ENCODE measurements at places on chromosomes 1 and 21.

GRCh38 chr1:66725885-66726665 lies 26.2 kb upstream of the DYNLT5 start:
- peak; percentile 45 for DNase-seq

- DNase-seq: no peak
Observed at GRCh38 chr1:36793452-36793851, 240.9 kb downstream of the GRIK3 start.

GRCh38 chr1:160367516-160367900 lies 637 bp downstream of the NHLH1 start:
- DNase-seq: no peak

GRCh38 chr1:92441316-92441696 lies 45.4 kb downstream of the GFI1 start:
- DNase-seq: no peak

DNA sequence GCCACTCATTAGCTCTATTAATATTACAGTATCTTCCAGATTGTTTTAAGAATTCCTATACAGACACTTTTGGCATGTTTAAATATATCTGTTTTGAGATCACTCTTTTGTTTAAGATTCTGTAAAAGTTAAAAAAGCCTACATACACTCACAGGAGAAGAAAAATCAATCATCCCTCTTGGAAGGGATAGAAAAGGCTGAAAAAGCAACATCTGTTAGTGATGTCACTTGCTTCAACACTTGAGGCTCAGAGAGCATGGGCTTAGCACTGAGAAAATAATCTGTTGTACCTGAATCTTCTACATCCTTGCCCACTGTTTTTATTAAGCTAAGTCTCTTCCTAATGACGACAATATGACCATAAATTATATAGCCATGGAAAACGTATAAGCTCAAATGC lies 127.0 kb downstream of the ZP4 start:
- no peak for DNase-seq

GRCh38 chr1:20029178-20029912 lies 40.6 kb upstream of the PLA2G5 start:
- no peak for DNase-seq

GRCh38 chr1:91173346-91173890 lies 151.6 kb upstream of the ZNF644 start:
- no peak for DNase-seq

DNA sequence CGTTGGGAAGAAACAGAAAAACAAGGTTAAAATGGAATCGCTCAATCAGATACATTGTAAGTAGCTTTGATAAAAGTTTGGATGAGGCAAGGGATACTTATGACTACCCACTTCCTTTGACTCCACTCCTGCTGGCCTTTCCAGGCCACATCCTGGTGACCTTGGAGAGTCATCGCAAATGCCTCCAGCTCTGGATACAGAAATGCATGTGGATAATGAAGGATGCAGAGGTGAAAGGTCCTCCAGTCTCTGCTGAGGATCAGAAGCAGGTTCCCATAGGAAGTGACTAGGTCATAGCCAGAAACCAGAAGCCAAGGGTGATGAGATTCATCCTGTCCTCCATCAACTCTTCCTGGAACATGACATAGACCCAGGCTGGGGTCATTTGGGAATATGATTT lies 6.2 kb upstream of the CAMK1G start:
- DNase-seq: no peak

DNA sequence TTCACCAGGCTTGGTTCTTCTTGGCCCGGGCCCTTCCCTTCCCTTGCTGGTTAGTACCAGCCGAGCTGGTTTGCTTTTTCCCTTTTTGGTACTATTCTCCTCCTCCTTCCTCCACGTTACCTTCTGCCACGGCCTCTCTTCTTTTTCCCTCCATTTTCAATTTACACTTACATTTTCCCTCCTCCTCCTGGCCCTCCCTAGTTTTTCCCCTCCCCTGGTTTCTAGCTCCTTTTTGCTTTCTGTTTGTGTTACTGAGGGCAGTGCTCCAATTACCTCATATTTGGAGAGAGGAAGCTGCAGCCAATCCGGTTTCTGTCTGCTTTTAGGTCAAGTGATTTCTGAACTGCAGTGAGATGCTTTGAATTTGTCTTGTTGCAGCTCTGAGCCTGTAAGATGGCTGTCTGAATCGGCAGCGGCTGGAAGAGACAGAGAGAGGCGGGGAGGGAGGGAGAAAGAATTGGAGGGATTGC lies 63.7 kb downstream of the MACF1 start:
- peak; percentile 62 for DNase-seq

DNA sequence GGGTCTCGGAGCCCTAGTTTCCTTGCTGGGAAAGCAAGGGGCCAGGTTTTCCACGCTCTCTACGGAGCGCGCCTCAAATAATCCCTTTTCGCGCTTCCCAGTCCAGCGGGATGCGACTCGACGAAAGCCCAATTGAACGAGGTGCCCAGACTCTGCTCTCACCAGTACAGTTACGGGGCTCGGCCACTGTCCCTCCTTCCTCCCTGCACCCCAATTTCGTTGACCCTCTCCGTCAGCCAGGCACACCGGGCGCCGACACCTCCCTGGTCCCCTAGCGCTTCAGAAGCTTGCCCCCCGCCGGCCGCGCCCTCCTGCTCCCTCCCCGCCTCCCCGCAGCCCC lies 389 bp downstream of the SEMA6C start:
- no peak for DNase-seq

- no peak for DNase-seq
Observed at GRCh38 chr1:107941123-107941522, 23.9 kb downstream of the VAV3 start.

DNA sequence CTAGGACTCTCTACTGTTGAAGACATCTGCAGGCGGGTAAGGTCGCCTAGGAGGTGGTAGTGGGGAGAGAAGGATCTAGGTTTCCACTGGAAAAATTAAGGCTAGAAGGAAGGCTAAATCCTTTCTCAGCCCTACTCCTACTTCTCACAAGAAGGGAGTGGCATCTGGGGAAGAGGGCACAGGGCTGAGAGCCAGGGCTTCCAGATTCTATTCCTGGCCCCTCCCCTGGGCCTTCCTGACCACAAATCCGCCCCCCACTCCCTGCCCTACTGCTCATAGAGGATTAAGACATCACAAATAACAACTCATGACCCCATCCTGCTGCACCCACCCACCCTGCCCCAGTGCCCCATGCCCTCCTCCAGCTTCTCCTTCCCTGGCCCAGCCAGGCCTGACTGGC lies 2.5 kb downstream of the PHLDA3 start:
- no peak for DNase-seq

- no peak for DNase-seq
Observed at GRCh38 chr21:43574741-43575472, 84.4 kb downstream of the HSF2BP start.

GRCh38 chr1:55929652-55930051 lies 649.7 kb downstream of the PLPP3 start:
- DNase-seq: no peak

- DNase-seq: peak; percentile 16
Observed at GRCh38 chr1:233368106-233368788, 40.7 kb downstream of the MAP3K21 start.

GRCh38 chr1:40847023-40847745 lies 15.0 kb downstream of the CITED4 start:
- no peak for DNase-seq

GRCh38 chr1:217137210-217137881 lies 414.1 kb upstream of the ESRRG start:
- DNase-seq: no peak

GRCh38 chr1:211237579-211237978 lies 21.6 kb upstream of the RCOR3 start:
- no peak for DNase-seq

DNA sequence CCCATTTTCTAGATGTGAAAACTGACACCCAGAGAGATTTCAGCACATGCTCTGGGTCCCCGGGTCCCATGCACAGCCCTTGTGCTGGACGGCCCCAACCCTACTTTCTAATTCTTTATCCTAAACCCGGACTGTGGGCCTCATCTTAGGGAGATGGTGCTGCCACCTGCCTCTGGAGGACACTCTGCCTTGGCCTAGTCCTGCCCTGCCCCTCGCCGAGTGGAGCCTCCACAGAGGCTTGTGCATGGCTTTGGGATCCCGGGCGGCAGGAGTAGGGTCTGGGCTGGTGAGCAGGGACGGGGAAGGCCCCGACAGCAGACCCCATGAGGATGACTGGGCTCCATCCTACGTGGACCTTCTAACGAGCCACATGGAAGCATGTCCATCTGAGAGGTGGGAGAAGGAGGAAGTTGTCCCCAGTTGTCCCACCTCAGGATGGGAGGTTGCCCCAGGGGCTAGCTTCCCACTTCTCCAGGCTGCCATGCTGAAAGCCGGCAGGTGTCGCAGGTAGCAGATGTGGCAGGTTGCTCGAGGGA lies 12.4 kb downstream of the MX2 start:
- DNase-seq: no peak

DNA sequence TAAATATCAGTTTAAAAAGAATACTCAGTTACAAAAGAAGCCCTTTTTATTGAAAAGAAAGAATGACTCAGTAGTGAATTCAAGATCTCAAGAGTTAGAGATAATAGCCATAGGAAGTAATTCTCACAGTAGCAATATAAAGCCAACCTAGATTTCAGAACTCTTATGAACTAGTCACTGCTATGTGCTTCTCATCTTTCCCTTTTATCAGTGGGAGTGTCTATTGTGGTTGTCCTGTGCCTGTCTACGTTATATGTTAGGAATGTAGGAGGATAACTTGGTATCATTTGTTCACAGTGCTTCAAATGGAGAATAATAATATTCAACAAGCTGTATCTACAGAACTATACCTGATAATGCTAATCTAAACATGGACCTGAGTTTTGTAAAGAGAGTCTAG lies 73.1 kb upstream of the RGS21 start:
- no peak for DNase-seq

DNA sequence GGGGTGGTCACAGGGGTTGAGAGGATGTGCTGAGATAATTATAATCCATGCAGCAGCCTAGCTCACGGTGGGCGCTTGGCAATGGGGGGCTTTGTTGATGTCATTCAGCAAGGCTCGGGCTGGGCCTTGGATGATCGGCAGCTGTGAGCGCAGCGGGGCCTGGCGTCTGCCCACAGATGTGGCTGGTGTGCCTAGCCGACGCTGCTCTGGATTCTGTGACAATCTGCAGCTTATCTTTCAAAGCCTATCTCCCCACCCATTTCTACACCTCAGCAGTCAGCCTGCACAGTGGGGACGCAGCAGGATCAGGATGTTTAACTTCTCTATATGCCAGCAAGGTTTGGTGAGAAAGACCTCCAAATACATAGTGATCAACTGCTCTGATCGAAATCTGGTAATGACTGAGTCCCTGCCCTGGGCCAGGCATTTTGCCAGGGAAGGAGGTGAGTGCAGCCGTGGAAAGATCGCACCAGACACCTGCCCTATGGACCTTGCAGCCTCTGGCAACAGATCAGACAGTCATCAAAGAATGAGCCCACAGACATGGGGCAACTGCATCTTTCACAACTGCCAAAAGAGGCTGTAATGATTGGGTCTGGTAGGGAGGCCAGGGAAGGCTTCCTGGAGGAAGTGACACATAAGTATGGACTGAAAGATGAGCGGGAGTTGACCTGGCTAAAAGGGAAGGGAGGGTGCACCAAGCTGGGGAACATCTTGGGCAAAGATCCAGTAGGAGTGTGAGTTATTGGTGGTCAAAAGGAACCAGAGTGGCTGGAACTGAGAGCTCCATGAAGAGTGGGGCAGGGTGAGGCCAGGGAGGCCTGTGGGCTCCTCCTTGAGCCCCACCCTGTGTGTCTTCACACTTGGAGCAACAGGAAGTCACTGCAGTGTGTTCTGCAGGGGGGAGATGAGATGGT lies 35.3 kb downstream of the EPHB2 start:
- peak; percentile 30 for DNase-seq

- DNase-seq: no peak
Observed at GRCh38 chr1:230322421-230322756, 103.7 kb downstream of the PGBD5 start.

DNA sequence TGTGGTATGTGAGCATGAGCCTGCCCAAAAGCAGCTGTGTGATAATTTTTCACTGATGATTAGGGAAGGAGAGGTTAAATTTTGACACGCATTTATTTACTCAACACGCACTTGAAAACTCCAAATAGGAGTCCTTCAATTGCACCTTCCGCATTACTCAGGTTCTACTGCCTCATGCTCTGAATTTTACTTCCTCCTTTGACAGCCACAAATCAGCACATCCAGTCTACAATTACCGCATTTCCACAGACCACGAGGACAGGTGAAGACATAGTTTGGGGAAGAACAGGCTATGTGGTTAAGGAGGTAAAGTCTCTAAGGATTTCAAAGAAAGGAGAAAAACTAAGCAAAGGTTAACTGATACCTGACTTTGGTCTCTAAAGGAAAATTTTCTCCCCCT lies 2.6 kb downstream of the CAPN8 start:
- DNase-seq: no peak

- DNase-seq: no peak
Observed at GRCh38 chr1:210553711-210554110, 225.0 kb downstream of the HHAT start.

DNA sequence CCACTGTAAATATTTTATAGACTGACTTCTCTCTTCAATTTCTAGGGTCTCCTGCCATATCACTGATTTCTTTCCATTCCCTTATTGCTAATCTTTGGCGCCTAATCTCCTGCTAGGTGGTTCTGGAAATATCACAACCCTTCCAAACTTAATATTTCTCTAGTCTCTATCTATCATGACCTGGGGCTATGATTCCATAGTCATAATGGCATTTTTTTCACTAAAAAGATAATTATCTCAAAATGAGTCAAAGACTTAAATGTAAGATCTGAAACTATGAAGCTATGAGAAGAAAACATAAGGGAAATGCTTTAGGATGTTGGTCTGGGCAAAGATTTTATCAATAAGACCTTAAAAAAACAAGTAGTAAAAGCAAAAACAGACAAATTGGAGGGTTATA lies 74.2 kb downstream of the LEPR start:
- no peak for DNase-seq

DNA sequence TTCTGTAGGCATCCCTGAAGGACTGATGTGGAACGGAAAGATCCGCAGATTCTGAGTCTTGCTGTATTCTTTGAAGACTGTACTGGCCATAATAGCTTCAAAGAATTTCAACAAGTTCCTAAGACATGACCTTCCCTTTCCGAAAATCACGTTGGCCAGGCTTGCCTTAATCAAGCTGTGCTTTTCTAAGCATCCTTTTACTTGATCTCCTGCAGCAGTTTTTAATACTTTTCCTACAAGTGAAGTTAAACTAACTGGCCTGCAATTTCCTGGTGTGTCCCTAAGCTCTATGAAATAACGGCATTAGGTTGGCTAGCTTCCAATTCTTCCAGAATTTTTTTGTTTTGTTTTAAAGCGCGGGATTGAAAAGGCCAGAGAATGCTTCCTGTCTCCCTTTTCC lies 40.3 kb downstream of the SPAG17 start:
- DNase-seq: no peak

DNA sequence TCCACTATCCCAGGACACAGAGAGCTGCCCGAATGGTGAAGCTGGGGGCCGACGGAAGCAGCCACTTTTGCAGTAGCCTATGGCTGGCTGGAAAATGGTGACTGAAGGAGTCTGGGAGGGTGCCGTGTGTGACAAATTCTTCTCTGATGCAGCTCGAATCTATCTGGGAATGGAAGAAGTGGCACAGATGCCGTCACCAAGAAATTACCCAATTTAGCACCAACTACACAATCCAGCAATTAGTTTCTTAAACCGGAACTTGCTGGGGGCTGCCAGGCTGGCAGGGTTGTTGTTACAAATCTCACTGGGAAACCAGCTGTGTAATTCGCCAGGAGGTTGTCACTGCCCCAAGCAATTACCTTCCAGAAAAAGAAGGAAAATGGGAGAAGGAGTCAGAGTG lies 18.0 kb downstream of the DLGAP3 start:
- no peak for DNase-seq

GRCh38 chr1:10957133-10957532 lies 55.3 kb upstream of the TARDBP start:
- no peak for DNase-seq
